Esophagus muscularis mucosa (tissue), 4 donors: ENCODE measurements at places on chromosomes 7 and 10.

- no peak for DNase-seq
- no peak overlapping the region for H3K27ac ChIP-seq
Measured at GRCh38 chr7:142345811-142346210, 88.0 kb upstream of the PRSS58 start.

GRCh38 chr10:43233601-43234430 lies 33.0 kb downstream of the RASGEF1A start:
- H3K27me3 ChIP-seq, result peaks cover 9% of the 10 kb centered on the region
- no peak overlapping the region for H3K4me3 ChIP-seq
- no peak for DNase-seq
- H3K36me3 ChIP-seq, result no peaks in the 10 kb centered on the region
- H3K4me1 ChIP-seq, result peaks cover 17% of the 10 kb centered on the region

DNA sequence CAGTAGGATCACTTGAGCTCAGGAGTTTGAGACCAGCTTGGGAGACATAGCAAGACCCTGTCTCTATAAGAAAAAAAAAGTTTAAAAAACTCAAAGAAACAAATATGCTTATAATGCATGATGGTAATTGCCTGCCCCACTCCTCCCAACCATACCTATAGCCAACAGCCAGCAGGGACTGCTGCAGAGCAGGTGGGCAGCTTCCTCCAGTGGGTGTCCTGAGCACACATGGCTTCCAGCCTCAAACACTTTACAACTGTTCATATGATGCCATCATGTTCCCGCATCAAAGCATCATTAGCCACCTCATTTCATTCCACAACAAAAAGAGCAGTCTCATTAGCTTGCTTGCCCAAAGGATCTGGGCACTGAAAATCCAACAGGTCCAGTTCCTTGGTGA lies 42.0 kb downstream of the ABLIM1 start:
- no peak overlapping the region for H3K27ac ChIP-seq
- DNase-seq, result no peak
- H3K4me1 ChIP-seq, result peaks cover 19% of the 10 kb centered on the region
- no peak overlapping the region for H3K4me3 ChIP-seq
- H3K36me3 ChIP-seq, result peaks cover 28% of the 10 kb centered on the region

DNA sequence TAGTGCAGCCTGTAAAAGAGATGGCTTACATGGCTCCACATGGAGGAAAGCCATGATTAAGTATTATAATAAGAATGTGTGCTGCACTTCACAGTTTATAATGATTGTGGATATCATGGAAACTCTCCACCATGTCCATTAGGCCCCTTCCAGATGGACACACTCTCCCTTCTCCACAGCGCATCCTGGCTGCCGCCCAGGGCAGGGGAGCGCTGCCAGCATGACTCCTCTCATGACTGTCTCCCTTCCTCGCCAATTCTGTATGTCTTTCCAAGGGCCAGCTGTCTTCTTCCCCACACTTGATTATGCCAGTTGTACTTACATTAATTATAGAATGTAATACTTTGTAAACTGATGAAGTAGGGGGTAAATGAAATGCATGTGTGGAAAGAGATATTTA lies 259.3 kb upstream of the TMEM72 start:
- H3K27me3 ChIP-seq, result no peaks in the 10 kb centered on the region
- DNase-seq, result no peak
- H3K36me3 ChIP-seq, result no peaks in the 10 kb centered on the region
- H3K27ac ChIP-seq, result no peak overlapping the region
- no peak overlapping the region for H3K4me3 ChIP-seq

DNA sequence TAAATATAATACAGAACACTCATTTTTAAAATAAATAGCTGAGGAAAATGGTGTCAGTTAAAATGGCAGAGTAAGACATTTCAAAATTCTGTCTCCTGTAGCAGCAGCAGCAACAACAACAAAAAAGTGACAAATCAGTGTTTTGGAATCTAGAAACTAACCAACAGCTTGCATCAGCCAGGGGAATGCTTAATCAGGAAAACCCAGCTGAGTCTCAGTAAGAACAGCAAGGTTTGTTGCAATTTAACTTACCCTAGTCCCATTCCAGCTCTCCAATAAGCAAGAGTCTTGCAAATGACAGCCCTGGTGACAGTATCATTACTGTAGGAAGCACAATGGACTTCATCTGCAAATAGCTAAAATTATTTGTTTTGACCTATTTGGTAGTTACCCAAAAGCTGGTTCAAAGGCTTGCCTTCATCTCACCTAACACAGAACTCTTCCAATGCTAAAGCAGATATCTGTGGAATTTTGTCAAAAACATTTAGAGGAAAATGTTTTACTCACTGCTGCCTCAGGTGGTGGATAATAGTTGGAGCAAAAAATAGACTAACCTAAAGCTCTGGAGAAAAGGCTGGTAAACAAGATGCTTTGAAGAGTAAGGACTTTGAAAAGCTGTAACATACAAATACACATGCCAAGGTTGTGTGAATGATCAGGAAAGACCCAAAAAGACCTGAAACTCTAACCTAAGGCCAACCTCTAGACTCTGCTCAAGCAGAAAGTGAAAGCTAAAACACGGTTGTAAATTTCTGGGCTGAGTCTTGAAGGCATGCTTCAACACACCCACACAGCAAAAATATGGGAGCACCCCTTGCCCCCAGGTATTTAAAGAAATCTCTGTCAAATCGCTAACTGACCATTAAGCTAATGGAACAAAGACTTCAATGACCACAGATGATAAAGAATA lies 9.9 kb upstream of the ARHGAP22 start:
- H3K36me3 ChIP-seq, result no peaks in the 10 kb centered on the region
- H3K4me3 ChIP-seq, result no peak overlapping the region
- no peak overlapping the region for H3K27ac ChIP-seq
- no peaks in the 10 kb centered on the region for H3K27me3 ChIP-seq
- no peaks in the 10 kb centered on the region for H3K4me1 ChIP-seq
- DNase-seq, result no peak

DNA sequence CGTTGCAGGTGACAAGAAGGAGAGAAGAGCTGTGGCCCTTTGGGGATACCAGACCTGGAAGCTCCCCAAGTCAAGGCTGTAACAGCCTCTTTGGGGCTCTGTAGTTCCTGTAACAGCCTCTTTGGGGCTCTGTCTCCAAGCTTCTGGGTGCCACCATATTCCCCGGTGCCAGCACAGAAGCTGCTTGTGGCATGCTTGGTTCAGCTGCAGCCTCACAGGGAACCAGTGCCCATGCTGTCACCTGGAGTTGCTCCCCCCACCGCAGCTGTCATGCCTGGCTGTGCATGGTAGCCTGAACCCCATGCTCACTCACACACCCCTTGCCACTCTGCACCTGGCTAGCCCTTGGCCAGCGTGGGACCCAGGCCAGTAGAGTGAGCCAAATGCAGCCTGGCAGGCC lies 109.1 kb downstream of the ELAPOR2 start:
- no peaks in the 10 kb centered on the region for H3K27me3 ChIP-seq
- DNase-seq, result no peak
- no peaks in the 10 kb centered on the region for H3K36me3 ChIP-seq
- H3K4me1 ChIP-seq, result no peaks in the 10 kb centered on the region

DNA sequence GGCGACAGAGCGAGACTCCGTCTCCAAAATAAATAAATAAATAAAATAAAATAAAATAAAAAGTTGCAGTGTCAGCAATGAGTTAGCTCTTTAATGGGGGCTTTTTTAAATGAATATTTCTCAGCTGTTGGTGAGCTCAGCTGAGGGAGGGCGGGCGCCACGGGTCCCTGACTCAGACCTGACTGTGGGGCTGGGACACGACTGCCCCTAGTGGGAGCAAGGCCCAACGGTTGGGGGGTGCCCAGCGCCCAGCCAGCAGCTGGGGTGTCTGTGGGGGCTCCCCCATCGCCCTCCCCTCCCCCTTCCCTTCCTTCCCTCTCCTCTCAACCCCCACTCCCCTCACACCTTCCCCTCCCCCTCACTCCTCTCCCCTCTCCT lies 46.6 kb downstream of the PWWP2B start:
- no peak overlapping the region for H3K27ac ChIP-seq
- no peak for DNase-seq
- peaks cover 21% of the 10 kb centered on the region for H3K4me1 ChIP-seq
- no peaks in the 10 kb centered on the region for H3K27me3 ChIP-seq

DNA sequence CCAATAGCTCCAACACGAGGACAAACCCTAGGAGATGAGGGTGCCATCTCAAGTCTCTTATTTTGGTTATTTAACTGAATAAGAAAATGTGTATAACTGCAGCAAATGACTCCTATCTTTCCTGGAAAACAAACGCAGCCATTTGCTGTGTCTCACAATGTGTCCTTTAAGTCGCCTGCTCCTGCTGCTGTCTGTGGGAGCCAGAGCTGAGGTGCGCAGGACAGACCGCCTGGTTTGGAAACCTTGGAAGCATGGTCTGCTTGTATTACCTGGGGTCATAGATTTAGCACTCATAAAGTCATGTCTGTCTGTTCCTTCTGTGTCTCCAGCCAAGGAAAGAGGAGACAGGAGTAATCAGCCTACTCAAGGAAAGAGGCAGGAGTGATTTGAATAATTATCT lies 760.2 kb downstream of the GRID1 start:
- H3K27me3 ChIP-seq, result no peaks in the 10 kb centered on the region
- no peaks in the 10 kb centered on the region for H3K36me3 ChIP-seq
- no peak overlapping the region for H3K4me3 ChIP-seq

- no peaks in the 10 kb centered on the region for H3K27me3 ChIP-seq
- H3K4me1 ChIP-seq, result no peaks in the 10 kb centered on the region
- DNase-seq, result no peak
Measured at GRCh38 chr10:48541144-48541795, 63.6 kb downstream of the ARHGAP22 start.

DNA sequence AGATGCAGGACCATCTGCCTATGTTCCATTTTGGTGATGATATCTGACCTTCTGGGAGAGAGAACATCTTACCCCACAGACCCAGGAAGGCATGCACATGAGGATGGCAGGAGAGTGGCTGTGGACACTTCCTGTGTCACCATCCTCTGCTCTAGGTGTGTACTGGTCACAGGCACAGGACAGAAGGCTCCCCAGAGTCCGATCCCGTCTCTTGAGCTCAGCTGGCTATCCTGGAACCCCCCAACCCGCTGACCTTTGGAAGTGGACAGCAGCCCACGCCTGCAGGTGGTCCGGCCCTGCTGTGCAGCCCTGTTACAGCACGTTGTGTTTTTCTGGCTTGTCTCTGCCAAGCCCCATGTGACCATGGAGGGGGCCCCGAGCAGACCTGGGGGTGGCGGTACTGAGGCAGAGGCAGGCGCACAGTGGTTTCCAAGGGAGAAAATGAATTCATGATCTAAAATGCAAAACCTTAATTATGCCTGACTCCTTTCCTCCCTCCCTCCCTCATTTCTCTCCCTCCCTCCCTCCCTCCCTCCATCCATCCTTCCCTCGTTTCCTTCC lies 178.8 kb downstream of the CUX1 start:
- H3K4me3 ChIP-seq, result no peak overlapping the region
- DNase-seq, result no peak
- no peaks in the 10 kb centered on the region for H3K36me3 ChIP-seq
- H3K4me1 ChIP-seq, result no peaks in the 10 kb centered on the region
- H3K27me3 ChIP-seq, result no peaks in the 10 kb centered on the region

GRCh38 chr7:47669178-47669891 lies 87.4 kb upstream of the TNS3 start:
- no peaks in the 10 kb centered on the region for H3K4me1 ChIP-seq
- no peaks in the 10 kb centered on the region for H3K27me3 ChIP-seq
- no peaks in the 10 kb centered on the region for H3K36me3 ChIP-seq
- no peak overlapping the region for H3K4me3 ChIP-seq
- no peak for DNase-seq

- H3K27ac ChIP-seq, result no peak overlapping the region
- no peak for DNase-seq
- H3K4me1 ChIP-seq, result no peaks in the 10 kb centered on the region
- H3K27me3 ChIP-seq, result no peaks in the 10 kb centered on the region
- no peak overlapping the region for H3K4me3 ChIP-seq
Measured at GRCh38 chr7:109259151-109259550, 689.5 kb downstream of the DNAJB9 start.

DNA sequence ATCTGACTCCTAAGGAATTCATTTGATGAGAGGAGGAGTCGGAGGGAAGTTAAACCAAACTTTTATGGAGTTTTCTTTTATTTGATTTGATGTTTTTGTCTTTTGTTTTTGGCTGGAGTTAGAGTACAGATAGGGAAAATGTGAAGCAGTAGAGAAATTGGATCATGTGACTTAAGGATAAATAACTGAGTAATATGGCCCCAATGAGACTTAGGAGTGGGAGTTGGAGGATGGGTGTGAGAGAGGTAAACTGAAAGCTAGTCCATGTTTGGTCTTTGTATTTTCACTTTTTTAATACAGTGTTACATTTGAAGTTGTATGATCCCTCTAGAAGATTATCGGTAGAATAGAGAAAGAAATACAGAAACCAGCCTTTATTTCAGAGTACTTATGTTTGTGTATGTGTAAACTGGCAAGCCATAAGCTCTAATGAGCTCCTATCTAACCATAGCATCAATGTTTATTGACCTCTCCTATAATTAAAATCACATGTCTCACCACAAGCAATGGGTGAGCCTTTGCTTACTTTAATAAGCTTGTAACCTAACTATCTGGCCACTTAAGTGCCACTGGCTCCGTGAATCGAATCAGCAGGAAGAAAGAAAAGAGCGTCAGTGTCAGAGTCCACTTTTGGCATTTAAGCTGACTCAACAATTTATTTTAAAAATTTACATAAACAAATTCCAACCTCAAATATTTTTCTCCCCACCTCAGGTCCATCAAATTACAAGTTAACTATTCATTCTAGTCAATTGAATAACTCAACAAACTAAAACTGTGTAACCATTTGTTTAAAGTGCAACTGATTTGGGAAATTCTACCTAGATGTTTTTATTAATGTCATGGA lies 113.8 kb downstream of the EPDR1 start:
- no peaks in the 10 kb centered on the region for H3K27me3 ChIP-seq
- H3K36me3 ChIP-seq, result no peaks in the 10 kb centered on the region
- H3K27ac ChIP-seq, result no peak overlapping the region
- DNase-seq, result no peak

GRCh38 chr10:72333112-72334015 lies 21.4 kb downstream of the DNAJB12 start:
- H3K27ac ChIP-seq, result peak overlapping the region; percentile 88
- no peak overlapping the region for H3K4me3 ChIP-seq
- peaks cover 36% of the 10 kb centered on the region for H3K36me3 ChIP-seq
- DNase-seq, result no peak

GRCh38 chr7:87993269-87993668 lies 59.2 kb downstream of the ADAM22 start:
- no peaks in the 10 kb centered on the region for H3K27me3 ChIP-seq
- H3K36me3 ChIP-seq, result no peaks in the 10 kb centered on the region
- H3K27ac ChIP-seq, result no peak overlapping the region
- H3K4me1 ChIP-seq, result no peaks in the 10 kb centered on the region
